Stimulated activated CD8-positive, alpha-beta memory T cell treated with anti-CD3 and anti-CD28 coated beads, Interleukin-12 subunit alpha, Interleukin-12 subunit beta, amount 100 ng/mL, for 4 hours (primary cell): ENCODE measurements at places on chromosomes 4 and X.

DNA sequence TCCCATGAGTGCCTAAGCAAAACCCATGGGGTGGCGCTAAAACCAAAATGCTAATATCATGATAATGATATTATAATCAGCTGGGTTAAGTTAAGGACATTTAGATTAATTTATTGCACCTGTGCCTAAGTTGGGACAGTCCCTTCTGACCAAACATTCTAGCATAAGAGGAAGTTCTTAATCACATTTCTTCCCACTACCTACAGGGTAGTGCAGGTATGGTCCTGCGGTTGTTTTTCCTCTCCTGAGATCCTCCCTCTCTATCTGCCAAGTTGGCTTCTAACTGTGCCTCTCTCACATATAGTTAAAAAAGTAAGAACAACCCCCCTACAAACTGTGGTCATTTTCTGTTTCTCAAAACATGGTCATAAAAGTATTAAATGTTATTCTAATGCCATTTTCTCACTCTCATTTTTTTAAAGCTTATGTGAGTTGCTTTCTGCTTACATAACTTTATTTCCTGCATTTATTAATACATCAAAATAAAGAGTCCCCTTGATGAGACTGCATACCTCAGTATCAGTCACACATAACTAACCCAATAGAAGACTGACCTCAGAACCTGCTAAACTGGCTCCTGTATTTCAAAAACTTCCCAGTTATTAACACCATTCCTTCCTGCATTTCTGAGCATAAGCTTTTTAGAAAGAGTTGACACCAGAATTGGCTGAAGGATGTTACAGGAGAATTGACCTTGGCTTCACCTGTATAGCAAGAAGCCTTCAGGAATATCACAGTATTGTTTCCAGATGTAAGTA, 1332.5 kb downstream of the FSTL5 start:
- no peak for DNase-seq

- no peak for DNase-seq
These were observed 77.2 kb upstream of the SLC34A2 start for GRCh38 chr4:25578432-25578831.

DNA sequence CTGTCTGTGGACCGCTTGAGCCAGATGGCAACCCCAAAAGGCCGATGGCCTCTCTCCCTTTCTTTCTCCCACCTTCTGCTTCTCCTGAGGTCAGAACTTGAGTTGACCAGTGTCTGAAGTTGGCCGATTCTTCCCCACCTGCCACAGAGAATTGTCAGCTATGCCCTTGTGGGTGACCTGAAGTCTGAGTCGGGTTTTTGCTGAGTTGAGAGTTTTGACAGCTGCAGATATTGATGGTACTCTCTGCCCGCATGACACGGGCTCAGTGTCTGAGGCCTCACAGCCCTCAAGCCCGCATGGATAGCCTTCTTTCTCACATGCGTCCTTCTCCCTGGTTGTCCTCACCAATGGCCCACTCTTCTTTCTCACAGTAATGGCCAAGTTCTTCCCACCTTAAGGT, 111.0 kb downstream of the EFNB1 start:
- no peak for DNase-seq

DNA sequence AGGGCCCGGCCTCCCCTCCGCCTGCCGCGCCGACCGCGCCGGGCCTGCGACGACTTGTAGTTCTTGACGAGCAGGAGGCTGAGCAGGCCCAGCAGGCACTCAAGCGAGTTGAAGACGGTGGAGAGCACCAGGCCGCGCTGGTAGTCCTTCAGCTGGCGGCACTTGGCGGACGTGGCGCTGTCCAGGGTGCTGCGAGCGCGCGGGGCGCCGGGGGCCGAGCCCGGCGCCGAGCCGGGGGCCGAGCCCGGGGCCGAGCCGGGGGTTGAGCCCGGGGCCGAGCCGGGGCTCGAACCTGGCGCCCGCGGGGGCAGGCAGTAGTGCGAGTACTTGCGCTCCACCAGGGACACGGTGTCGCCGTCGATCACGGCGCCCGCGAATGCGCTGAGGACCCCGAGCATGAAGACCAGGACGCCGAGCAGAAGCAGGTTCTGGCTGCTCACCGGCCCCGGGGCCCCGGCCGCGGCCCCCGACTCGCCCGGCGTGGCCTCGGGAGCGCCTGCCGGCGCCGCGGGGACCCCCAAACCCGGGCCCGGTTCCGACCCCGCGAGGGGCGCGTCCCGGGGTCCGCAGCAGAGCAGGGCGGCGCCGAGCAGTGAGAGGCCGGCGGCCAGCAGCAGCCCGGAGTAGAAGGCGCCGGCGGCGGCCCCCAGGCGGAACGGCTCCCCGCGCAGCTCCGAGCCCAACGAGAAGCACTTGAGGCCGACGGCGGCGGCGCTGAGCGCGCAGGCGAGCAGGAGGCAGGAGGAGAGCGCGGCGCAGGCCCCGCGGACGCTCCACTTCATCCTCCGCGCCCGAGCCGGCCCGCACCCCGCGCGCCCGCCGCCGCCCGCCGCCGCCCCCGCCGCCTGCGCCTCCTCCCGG, 584 bp downstream of the TMEM271 start:
- no peak for DNase-seq

- no peak for DNase-seq
These were observed 82.6 kb downstream of the LUZP4 start for GRCh38 chrX:115372152-115372551.

DNA sequence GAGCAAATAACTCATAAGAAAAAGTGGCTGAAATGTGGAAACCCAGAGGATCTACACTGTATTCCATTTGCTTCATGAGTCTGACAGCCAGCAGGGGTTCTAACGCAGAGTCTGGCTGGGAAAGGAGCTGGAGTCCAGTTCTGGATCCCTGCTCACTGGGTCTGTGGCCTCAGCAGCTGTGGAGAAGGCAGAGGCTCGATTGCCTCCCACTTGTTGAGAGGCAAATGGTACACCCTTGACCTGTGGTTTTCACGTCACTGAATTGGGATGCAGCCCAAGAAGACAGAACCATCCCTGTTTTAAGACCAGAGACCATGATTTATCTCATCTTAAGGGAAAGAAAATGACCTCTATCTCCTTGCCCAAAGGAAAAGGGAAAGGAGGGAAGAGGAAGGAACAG, 147.0 kb upstream of the NOCT start:
- no peak for DNase-seq

DNA sequence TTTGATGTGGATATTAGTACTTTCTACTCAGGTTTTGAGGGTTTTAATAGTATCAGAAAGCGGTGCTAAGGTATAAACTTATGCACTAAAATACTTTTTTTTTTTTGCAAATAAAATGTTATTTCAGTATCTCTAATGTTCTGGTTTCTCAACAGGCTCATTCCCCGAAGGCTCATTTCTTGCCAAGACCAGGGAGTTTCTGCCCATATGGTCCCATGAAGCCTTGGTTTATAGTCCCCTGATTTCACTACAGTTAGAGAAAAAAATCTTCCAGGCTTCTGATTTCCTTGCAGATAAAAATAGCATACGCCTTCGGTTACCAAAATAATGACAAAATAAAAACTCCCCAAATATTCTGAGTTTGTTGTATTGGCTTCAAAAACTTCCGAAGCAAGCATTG, 814.2 kb upstream of the PABPC4L start:
- no peak for DNase-seq

- peak; percentile 13 for DNase-seq
These were observed 28.4 kb downstream of the PDHA1 start for GRCh38 chrX:19372170-19372546.

DNA sequence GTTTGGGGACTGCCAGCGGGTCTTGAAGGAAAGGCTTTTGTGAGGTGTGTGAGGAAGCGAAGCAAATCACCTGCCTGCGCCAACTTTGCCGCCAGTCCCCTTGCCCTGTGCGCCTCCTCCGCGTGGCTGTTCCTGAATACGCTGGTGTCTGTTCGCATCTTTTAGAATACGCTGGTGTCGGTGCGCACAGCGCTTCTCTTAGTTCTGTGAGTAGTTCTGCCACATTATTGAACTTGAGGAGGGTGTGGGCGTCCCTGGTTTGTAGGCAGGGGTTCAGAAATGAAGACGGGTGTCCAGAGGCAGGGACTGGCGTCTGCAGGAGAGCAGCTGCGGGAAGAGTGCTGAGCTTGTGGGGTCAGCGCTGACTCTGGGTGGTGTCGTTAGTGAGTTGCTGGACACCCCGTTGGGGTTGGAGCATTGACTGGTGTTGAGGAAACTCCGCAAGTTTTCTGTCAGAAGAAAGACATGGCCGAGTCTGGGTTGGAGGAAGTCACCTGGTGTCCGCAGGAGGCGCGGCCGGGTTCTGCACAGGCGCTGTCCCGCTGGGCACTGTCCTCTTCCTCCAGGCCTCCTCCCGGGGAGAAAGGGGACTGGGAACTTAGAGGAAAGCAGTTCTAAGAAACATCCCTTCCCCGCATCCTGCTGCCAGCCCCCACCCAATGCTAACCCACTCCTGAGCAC, 930 bp downstream of the ZNF718 start:
- DNase-seq = no peak

DNA sequence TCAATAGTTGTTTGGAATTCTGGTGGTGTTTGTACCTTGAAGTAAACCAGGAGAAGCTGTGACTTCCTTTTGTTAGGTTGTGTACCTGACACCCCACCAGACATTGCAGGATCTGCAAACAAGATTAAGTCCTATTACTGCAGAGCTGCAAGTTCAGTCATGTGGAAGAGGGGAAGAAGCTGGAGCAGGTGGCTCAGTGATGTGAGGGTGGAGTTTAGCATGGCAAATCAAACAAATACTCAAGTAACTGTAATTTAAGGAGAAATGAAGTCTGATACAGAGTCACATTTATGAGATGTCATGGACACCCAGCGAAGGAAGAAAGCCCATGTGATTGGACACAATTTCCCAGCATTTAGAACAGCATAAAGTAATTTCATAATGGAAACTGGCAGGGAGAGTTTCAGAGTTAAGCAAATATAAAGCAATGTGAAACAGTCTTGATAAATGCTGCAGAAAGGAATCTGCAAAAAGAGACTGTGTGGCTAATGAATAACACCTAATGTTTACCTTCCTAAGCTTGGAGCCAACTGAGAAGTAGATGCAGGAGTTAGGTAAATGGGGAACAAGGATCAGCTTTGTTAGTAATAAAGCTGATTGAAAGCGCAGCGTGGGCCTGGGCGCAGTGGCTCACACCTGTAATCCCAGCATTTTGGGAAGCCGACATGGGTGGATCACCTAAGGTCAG, 249.1 kb downstream of the GBA3 start:
- DNase-seq = no peak

GRCh38 chrX:149490100-149490499, 15.0 kb downstream of the IDS start:
- no peak for DNase-seq

GRCh38 chr4:173696011-173696410, 166.0 kb upstream of the HAND2 start:
- no peak for DNase-seq

DNA sequence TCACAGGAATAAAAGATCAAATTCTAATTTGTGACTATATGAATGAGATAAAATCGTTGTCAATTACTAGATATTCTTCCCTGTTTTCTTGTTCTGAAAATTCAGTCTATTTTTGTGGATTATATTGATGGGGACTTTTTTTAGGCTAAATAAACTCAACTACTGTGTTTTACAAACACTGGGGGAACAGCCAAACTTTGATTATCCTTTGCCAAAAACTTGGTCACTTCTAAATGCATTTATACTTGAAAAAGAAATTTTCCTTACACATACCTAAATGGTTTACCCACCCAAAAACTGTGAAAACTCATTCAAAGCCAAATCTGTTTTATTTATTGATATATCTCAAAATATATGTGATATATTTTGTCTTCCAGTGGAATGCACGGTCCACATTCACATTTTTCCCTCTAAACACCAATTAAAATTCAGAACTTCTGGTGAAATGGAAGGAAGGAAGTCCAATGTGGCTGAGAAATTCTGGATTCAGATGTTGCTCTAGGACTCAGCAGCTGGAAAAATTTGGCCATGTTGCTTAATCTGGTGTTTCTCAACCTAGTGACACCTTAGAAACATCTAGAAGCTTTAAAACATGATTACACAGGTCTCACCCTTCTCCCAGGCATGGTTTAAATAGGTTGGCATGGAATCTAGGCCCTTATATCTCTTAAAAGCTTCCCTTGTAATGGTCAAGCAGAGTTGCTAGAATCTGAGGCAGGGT, 28.6 kb upstream of the ARHGAP24 start:
- no peak for DNase-seq

- DNase-seq = no peak
These were observed 12.8 kb upstream of the FAM47E start for GRCh38 chr4:76238701-76239100.

- DNase-seq = no peak
These were observed 42.0 kb downstream of the ANXA5 start for GRCh38 chr4:121654738-121655137.
